Natural killer cell (primary cell): ENCODE measurements at places on chromosomes 12 and 14. TPM values are rescaled to one million over a fixed set of nuclear protein-coding genes. Genes with fewer than 3 reads are reported as not detected.

OR9K2 gene
- total RNA-seq: not detected

TBC1D30 gene
- total RNA-seq: 2.8 TPM

TMEM63C gene
- 2.1 TPM for total RNA-seq

DAO gene
- total RNA-seq: not detected

POTEG gene
- not detected for total RNA-seq
